Hypothalamus (tissue), 51 donors: ENCODE measurements at places on chromosomes 6 and 20.

DNA sequence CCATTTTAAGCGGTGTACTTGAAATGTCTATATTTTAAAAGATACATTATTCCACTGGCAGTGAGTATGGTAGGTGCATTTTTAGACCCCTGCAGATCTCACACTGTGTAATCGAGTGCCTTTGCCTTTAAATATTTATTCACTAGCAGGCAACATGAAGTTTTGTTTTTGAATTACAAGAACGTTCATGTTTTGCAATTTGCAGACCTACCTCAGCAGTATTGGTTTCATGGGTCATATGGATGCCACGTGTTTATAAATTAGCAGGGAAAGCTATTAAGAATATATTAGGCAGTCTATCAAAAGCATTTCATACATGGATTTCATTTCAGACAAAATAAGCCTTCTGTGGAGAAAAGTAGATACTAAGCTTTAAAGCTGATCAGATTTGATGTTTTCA, 7.2 kb downstream of the MAP3K4 start:
- no peak for DNase-seq

- no peak for DNase-seq
Observed at GRCh38 chr6:144065213-144065660, 30.1 kb downstream of the SF3B5 start.

DNA sequence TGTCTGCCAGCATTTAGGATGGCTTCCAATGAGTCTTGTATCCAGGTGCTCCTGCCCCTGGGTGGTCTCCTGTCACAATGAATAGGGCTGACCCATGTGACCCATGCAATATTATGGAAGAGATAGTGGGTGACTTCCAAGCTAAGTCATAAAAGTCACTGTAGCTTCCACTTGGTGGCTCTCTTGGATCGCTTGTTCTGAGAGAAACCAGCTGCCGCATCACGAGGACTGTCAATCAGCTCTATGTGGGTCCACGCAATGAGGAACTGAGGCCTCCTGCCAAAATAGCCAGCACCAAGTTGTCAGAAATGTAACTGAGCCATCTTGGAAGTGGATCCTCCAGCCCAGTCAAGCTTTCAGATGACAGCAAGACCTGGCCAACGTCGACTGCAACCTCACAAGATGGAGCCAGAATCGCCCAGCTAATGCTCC, 14.9 kb upstream of the MATN4 start:
- peak; percentile 70 for DNase-seq

GRCh38 chr6:11712760-11713159, 65.8 kb downstream of the ADTRP start:
- DNase-seq: no peak

DNA sequence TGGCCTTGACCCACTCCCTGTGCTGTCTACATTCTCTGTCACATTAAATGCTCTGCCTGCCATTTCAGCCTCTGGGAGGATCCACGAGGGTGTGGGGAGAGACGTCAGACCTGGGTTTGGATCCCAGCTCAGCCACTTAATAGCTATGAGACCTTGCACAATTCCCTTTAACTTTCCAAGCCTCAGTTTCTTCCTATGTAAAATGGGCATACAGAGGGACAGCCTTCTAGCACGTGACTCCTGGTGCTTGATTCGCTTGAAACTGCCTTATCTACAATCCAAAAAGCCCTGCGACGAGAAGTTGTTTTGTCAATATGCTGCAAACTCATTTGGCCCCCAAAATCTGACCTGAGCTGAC, 40.0 kb downstream of the TOX2 start:
- DNase-seq: no peak

DNA sequence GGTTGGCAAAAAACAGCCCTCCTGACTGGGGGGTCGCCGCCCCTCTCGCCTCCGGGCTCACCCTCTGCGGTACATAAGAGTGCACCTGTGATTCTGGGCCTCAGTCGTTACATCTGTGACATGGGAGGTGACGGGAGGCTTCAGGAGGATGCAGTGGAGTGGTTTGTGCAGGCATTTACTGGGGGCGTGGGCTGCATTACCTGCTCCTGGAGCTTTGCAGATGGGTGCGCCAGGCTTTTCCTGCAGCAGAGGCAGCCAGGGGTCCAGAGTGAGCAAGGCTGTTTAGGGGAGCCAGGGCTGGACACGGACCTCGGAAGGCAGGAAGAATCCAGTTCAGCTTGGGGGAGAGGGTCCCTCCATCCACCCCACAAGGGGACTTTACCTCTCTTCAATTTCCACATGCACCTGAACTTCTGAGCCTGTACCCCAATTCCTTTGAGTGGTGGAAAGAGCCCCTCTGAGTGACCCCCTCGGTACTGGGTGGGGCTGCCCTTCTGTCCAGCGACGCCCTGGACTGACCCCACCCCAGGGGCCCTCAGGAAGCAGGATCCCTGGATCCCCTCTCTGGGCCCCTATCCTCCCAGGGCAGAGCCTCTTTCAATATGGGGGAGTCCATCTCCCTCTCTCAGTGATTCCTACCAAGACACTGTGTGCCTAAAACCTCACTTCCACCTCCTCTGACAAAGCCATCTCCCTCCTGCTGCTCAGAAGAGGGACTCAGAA, 134.0 kb downstream of the TAF4 start:
- DNase-seq: no peak

GRCh38 chr6:72553531-72554511, 68.0 kb upstream of the KCNQ5 start:
- no peak for DNase-seq

- no peak for DNase-seq
Observed at GRCh38 chr20:20259533-20259932, 108.4 kb upstream of the INSM1 start.

DNA sequence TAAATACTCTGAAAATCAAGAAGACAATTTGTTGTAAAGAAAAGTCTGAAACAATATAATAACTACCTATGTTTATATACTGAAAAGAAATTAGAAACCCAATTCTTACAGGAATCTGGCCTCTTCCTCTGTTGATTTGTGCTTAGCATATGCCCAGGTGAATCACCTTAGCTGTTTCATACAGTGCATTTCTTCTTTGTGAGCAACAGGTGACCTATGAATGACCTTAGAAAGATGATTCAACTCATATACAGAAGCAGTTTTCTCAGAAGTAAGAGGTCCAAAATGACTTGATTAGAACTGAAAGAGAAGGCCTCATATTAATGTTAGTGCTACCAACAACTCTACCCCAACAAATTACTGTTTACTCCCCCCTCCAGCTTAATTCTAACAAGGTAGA, 419.5 kb upstream of the ID4 start:
- DNase-seq: no peak

DNA sequence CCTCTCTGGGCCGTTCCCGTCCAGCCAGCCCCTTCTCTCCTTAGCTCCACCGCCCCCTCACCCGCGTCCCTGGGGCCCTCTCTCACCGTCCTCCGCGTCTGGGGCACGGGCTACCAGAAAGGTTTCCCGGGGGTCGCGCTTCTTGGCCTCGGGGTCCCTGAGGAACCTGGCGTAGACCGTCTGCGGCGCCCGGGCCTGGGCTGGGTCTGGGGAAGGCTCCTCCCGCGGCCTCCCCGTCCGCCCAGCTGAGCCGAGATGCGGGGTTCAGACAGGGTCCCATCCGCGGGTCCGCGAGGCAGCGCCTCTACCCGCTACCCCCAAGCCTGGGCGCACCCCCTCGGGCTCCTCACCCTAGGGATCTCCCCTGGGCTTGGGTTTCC, 1.1 kb downstream of the TULP1 start:
- DNase-seq: no peak

DNA sequence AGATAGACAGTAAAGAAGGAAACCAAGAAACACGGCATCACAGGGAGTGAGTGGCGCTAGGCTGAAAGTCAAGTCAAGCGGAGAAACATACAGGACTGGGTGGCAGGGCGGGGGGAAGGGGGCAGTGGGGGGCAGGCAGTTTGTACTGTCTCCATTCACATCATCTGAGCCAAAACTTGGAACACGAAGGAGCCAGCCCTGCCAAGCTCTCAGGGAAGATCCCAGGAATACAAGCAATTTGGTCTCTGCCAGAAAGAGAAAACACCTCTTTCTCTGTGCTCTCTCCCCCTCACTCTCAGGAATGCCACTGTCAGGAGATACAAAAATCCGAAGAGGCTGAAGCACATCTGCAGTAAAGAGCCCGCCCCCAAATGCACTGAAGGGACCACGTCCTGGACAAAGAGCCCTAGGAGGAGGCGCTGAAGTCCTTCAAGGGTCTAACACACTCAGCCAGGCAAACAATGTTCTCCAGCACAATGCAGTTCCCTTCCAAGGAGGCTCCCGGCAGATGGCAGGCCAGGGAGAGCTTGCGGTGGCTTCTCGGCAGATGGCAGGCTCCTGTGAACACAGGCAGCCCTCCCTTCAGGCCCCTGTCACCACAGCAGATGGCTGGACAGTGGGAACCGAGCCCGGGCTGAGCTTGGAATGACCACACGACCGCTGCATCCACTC, 90.0 kb downstream of the ATP9A start:
- peak; percentile 87 for DNase-seq

- DNase-seq: no peak
Observed at GRCh38 chr6:3228771-3229565, 1.5 kb upstream of the TUBB2B start.

GRCh38 chr6:98840385-98840784, 6.0 kb downstream of the POU3F2 start:
- DNase-seq: peak; percentile 53

- no peak for DNase-seq
Observed at GRCh38 chr6:106747139-106747538, 117.8 kb downstream of the QRSL1 start.

GRCh38 chr6:135870722-135871121, 19.2 kb downstream of the PDE7B start:
- DNase-seq: no peak
